GM13976 (cell line): ENCODE measurements at places on chromosomes 5 and 9.
A peak's percentile ranks its signal among the peaks of the same experiment; 100 is the strongest.

GRCh38 chr5:173016598-173017046 is 33.1 kb downstream of the ATP6V0E1 start:
- DNase-seq = no peak

- DNase-seq = no peak
Observed at GRCh38 chr9:129348890-129349664, 171.0 kb upstream of the IER5L start.

DNA sequence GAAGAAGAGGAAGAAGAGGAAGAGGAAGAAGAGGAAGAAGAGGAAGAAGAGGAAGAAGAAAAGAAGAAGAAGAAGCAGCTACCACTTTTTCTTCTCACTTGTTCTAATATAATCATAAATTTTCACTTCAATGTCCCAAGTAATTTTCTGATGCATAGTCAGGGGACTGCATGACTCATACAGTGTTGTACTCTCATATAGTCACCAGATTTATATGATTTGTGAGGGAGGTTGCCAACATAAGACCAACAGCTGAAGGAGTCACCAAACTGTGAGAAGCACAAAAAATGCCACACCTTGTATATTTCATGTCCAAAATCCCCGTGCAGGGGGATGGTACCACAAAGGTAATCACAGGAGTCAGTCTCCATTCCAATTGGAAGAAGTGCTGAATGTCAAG is 32.7 kb upstream of the DMRTA1 start:
- DNase-seq = no peak

GRCh38 chr5:107876261-107876660 is 205.5 kb upstream of the EFNA5 start:
- DNase-seq = no peak

GRCh38 chr5:57698802-57699201 is 216.2 kb upstream of the ACTBL2 start:
- DNase-seq = no peak

GRCh38 chr9:18253950-18254349 is 220.0 kb upstream of the ADAMTSL1 start:
- no peak for DNase-seq

- DNase-seq = no peak
Observed at GRCh38 chr5:120550358-120550757, 86.3 kb downstream of the PRR16 start.

DNA sequence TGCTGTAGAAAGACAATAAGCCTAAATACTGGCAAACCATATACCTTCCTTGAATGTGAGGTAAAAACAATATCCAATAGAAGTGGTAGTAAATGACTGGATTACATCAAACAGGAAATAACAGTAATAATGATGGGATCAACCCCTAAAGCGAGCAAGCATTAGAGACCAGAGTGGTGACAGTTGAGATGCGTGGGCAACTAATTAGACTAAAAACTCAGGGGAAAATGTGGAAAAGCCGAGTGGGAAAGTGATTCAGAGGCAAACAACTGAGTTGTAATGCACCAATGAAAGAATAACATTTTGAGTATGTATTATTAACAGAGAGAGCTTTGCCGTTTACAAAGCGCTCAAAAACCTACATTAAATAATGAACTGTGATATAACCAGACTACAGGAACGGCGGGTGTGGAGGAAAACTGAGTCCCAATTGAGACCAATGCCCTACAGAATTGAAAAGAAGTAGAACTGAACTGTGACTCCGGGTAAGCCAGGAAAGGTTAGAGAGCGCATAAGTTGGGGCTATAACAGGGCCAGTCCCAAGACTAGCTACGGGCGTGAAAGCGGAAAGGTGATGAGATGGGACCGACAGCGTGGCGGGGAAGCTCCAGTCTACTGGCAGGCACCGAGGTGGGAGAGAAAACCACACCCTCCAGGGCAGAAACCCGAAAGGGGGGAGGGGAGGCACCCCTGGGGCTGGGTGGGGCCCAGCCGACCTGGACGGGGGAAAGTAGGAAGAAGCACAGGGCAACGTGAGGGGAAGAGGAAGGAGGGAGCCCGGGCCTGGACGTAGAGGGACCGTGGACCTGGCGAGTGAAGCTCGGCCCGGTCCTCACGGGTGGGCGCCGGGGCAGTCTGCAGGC is 592 bp downstream of the UBAP2 start:
- DNase-seq = peak; percentile 62

GRCh38 chr5:115184770-115185169 is 15.1 kb upstream of the TRIM36 start:
- DNase-seq = no peak

DNA sequence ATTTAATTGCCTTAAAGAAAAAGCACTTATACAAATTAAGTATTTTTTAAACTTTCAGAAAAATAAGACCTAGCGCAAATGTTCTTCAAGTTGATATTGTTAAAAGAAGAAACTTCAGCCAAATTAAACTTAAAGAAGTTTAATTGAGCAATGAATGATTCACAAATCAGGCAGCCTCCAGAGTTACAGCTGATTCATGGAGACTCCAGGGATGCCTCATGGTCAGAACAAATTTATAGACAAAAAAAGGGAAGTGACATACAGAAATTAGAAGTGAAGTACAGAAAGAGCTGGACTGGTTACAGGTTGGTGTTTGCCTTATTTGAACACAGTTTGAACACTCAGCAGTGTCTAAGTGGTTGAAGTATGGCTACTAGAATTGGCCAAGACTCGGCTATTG is 60.3 kb downstream of the CDKN2A start:
- no peak for DNase-seq

- no peak for DNase-seq
Observed at GRCh38 chr5:178319541-178320041, 87.0 kb upstream of the PHYKPL start.
